Activated CD4-positive, CD25-positive, alpha-beta regulatory T cell (primary cell): ENCODE measurements at places on chromosomes 5 and 9.

DNA sequence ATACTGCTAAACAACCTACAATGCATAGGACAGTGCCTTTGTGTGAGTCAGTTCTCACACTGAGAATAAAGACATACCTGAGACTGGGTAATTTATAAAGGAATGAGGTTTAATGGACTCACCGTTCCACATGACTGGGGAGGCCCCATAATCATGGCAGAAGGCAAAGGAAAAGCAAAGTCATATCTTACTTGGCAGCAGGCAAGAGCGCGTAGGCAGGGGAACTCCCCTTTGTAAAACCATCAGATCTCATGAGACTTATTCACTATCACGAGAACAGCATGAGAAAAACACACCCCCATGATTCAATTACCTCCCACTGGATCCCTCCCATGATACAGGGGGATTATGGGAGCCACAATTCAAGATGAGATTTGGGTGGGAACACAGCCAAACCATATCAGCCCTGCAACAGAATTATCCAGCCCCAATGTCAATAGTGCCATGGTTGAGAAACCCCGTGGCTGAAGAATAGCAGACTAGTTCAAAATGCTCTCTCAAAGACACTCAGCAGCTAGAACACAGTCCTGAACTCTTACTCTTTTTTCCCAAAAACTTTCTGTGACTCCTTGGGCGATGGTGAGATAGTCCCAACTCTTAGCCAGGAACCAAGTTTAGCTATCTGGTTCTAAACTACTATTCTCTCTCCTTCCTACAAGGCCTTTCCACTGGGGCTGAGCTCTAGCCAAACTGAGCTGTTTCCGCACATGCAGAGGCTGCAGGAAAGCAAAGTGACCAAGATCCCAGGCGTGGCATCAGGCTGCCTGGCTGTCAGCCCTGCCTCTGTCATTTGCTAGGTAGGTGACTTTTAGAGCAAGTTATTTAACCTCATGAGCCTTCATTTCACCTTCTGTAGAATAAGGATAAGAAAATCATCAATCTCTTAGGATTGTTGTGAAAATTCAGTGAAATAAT, 21.7 kb downstream of the FAT2 start:
- DNase-seq = no peak

GRCh38 chr5:180665682-180666404, 16.4 kb upstream of the FLT4 start:
- DNase-seq = no peak

DNA sequence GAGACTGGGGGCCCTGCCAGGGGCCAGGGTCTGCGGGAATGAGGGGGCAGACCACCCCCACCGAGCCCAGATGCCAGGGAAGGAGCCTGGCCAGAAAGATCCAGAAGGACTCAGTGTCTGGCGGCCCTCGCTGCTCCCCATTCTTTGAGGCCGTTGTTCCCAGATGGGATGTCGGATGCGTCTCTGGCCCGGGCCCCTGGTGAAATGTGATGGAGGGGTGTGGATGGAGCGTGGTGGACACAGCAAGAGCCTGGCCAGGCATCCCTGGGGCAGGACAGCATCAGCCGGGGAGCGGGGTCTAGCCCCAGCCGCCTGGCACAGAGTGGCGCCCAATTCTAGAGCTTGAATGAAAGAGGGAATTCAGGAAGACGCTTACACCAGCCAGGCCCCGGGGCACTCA, 46.2 kb upstream of the NKD2 start:
- DNase-seq = no peak

DNA sequence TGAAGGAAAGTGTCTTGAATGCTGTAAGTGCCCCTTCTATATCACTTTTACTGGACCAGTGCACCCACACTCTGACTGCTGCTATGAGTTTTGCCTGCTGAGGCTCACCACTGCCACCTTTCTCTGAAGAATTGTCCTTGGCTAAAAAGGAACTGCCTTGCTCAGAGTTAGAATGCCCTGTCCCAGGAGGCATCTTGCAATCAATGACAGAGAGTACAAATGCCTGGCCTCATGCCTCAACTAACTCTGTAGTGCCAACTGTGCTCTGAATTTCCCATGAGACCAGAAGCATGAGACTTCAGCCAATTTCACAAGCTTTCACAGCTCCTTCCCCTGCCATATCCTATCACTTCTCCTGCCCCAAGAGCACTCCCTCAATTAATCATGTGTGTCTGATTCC, 569.7 kb downstream of the ZNF608 start:
- no peak for DNase-seq

- no peak for DNase-seq
Observed at GRCh38 chr5:130957151-130957550, 207.9 kb downstream of the HINT1 start.

DNA sequence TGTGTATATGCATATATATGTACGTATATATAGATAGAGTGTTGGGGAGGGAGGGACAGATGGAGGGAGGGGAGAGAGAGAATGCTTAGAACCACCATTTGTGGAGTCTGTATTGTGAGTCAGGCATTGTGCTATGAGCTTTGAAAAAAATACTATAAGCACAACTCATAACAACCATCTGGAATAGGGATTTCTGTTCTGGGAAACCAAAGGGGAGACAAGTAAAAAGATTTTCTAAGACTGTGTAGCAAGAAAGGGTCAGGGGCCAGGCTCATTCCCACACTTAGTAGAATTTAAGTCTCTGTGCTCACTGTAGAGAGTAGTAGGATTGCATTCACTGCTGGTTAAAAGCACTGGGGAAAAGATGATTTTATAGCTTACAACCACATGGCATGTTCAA, 202.3 kb upstream of the SGCD start:
- no peak for DNase-seq

GRCh38 chr5:88480245-88480644, 211.6 kb upstream of the TMEM161B start:
- DNase-seq = no peak

DNA sequence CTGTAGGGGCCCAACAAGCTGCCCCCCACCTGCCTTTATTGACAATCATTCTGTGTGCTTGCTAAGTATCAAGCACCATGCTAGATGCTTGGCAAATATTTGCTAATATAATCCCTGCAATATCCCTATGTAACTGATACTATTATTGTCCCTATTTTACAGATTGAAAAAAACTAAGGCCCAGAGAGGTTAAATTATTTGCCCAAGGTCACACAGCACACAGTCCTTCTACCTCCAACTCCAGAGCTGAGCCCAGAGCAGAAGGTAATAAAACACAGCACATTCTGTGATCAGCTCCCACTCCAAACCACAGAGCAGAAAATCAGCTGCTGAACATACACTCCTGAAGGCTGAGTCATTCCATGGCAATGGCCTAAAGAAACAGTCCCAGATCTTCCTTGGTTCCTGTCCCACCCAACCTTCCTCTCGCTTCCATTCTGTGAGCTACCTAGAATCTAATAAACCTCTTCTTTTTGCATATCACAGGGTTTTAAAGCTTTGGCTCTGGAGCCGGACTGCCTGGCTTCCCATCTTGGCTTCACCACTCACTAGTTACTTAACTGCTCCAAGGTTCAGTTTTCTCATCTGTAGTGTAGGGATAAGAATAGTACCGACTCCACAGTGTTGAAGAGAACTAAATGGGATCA, 66.7 kb upstream of the ADRA1B start:
- no peak for DNase-seq

DNA sequence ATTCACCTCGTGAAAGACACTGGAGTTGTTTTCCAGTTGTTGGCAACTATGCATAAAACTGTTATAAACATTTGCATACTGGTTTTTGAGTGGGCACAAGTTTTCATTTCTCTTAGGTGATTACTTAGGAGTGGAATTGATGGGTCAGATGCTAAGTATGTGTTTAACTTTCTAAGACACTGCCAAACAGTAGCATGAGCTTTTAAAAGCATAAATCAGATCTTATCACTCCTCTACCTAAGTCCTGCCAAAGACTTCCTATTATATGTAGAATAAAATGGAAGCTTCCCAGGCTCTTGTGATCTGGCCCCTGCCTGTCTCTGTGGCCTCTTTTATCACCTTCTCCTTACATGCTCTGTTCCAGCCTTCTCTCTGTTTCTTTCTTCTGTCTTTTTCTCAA, 72.6 kb downstream of the SH3RF2 start:
- no peak for DNase-seq

DNA sequence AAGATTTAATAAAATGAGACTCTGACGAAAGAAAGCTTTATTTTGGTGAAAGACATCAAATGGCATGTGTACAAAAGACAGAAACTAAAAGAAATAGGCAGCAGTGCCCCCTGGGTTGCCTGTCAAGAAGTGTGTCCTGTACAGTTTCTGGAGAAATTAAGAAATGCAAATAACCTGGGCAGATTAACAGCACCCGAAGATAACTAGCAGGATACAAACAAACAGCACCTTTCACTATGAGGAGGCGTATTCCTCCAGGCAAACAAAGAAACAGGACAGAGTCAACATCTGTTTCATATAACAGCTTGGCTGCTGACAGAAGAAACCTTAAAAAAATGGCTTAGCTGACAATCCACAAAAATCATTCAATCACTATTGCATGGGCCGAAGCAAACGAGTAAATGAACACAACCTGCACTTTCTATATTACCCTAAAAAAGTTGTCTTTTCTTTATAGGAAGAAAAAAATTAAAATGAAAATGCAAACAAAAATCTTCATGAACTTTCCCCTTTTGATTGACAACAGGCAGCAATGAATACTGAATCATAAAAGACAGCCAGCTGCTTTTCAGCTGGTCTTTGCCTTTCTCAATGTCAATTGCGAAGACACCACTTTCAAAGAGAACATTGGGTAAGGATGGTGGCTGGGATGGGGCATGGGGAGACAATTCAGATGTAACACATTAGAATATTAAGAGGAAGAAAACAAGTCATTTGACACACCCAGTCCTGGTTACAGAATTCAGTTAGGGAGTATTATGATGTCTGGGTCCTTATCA, 162.1 kb downstream of the ARL15 start:
- DNase-seq = no peak

- no peak for DNase-seq
Observed at GRCh38 chr5:171578049-171578828, 158.8 kb downstream of the FGF18 start.

DNA sequence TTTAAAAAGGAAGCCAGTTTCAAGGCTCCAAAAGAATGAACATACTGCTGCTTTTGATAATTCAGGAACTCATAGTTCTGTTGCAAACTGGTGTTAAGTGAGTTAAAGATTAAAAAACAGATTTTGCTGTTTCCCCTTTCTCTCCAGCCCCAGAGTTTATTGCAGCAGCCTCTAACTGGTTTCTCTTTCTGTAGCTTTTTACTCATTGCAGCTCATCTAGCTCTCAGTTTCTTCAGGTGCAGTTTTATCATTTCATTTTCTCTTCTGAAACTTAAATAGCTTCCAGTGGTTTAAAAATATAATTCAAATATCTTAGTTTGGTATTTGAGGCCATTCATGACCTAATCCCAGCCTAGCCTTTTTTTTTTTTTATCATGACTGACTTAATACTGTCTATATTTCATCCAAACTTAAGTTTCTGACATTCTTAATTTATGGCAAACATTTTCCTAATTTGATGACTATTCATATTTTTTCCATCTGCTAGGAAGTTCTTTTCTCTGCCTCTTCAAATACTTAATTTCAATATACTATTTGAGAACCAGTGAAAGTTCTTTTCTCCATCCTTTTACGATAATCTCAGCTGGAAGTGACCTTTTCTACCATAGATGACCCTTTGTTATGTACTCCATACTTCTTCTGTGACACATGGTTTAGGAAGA, 252.7 kb upstream of the GRIA1 start:
- no peak for DNase-seq

GRCh38 chr5:55580042-55580441, 45.3 kb upstream of the PLPP1 start:
- no peak for DNase-seq

- DNase-seq = no peak
Observed at GRCh38 chr9:71269859-71270258, 148.4 kb upstream of the TRPM3 start.

- DNase-seq = no peak
Observed at GRCh38 chr5:150523472-150524350, 15.8 kb downstream of the NDST1 start.

DNA sequence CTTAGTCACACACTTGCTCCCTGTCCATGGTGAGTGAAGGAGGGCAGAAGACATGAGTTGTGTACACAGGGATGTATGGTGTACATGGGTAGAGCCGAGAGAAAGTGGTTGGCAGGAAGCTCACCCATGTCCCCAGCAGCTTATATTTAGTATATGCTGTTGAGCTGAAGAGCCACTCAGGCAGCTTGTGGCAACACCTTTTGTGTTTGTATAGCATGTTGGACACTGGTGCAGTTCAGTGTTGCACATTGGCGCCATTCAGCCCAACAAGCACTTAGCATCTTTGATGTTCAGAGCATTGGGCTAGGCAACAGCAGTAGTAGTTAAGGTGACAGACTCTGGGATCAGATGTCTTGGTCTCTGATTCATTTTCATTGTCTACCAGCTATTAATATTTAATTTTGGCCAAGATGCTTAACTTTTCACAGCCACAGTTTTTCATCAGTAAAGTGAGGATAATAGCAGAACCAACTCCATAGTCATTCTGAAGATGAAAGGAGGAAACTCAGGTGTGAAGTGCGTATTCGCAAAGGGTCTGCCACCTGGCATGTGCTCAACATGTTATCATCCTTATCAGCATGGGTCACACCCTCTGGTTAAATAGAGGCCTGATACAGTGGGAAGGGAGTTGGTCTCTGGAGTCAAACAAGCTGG, 184.8 kb downstream of the NR3C1 start:
- no peak for DNase-seq

DNA sequence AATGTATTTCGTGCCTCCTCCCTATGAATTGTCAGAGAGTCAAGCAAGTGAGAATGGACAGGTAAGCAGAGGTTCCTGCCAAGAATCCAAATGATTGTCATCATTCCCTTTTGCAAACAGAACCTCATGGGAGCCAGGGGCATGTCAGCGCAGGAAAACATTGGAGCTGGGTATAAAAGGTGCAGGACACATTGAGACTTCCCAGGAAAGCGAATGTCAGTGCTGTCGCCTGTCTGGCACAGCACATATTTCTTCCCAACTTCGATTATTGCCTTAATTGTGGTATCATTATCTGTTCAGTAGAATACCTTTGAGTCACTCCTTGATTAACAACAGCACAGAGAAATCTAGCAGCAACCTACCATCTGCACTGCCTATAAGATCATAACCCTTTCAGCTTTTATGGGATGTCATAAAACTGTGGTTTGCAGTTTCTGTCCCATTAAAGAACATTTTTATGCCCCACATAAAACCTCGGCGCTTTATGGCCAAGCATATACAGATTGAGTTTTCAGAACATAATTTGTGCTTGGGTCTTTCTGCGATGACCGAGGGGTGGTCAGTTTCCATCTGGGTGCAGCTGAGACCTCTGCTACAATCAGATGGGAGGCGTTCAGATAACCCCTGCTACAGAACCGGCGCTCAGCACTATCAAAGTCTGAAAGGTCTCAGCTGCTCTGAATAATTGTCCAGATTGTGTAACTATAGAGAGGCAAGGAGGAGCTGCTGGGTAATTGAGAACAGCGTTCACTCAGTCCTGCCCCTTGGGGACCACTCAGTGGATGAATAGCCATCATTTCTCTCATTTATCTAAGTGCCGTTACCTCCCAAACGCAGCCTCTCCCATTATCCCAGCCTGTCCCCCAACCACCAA, 30.9 kb upstream of the WWC1 start:
- no peak for DNase-seq
